ENCODE measurements at places on chromosomes 16 and 17. TPM values are rescaled to one million over a fixed set of nuclear protein-coding genes. Genes with fewer than 3 reads are reported as not detected.
A peak's percentile ranks its signal among the peaks of the same experiment; 100 is the strongest.

GRCh38 chr16:23667355-23667659 is 11.4 kb upstream of the PLK1 start:
- H3K4me3 ChIP-seq = no peak overlapping the region
- no peaks in the 10 kb centered on the region for H3K4me1 ChIP-seq
- no peak overlapping the region for H3K27ac ChIP-seq

DNA sequence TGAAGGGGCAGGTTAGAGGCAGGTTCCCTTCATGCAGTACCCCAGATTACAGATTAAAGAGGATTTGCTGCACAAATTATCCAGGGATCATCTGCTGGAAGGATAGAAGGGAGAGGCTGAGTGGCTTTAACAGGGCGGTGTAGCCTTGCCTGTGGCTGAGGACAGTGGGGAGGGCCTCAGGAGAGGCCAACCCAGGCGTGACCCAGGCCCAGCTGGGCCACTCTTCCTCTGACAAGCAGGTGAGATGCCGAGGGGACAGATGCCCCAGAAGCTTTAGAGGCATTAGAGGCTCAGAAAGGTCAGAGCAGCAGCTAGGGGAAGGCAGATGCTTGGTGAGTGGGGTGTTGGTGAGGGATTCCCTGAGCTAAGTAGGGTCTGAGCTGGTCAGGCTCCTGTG is 18.1 kb upstream of the MTMR4 start:
- H3K36me3 ChIP-seq = no peaks in the 10 kb centered on the region
- no peak overlapping the region for H3K27ac ChIP-seq
- H3K4me3 ChIP-seq = peak overlapping the region; percentile 47
- no peaks in the 10 kb centered on the region for H3K27me3 ChIP-seq
- H3K4me1 ChIP-seq = peaks cover 4% of the 10 kb centered on the region
- no peak for DNase-seq

- H3K27ac ChIP-seq = no peak overlapping the region
- no peaks in the 10 kb centered on the region for H3K36me3 ChIP-seq
- H3K27me3 ChIP-seq = no peaks in the 10 kb centered on the region
- no peak for DNase-seq
- no peaks in the 10 kb centered on the region for H3K4me1 ChIP-seq
These were observed 7.5 kb upstream of the TMEM170A start for GRCh38 chr16:75471723-75472633.

DNA sequence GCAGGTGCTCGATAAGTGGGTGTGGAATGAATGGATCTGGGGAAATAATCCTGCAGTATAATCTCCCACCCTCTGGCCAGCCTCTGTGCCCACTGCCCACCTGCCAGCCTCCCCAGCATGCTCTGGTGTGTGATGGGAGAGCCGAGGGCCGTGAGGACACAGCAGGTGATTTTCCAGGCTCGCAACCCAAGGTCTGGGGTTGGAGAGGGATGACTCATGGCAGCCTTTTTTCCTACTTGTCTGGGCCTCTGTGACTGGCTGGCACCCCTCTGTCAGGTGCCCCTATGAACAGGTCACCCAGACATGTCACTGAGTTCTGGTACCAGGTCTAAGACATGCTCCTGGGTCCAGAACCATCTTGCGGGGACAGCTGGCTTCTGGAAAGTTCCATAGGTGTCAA is 385.7 kb upstream of the TNRC6C start:
- H3K4me1 ChIP-seq = no peaks in the 10 kb centered on the region
- no peaks in the 10 kb centered on the region for H3K27me3 ChIP-seq
- no peaks in the 10 kb centered on the region for H3K36me3 ChIP-seq

- H3K27me3 ChIP-seq = no peaks in the 10 kb centered on the region
- H3K27ac ChIP-seq = no peak overlapping the region
- no peaks in the 10 kb centered on the region for H3K36me3 ChIP-seq
- no peak for DNase-seq
- H3K4me3 ChIP-seq = no peak overlapping the region
These were observed 282.9 kb downstream of the SOX9 start for GRCh38 chr17:72403713-72404209.

Gene GPR139
- polyA plus RNA-seq = not detected

DNA sequence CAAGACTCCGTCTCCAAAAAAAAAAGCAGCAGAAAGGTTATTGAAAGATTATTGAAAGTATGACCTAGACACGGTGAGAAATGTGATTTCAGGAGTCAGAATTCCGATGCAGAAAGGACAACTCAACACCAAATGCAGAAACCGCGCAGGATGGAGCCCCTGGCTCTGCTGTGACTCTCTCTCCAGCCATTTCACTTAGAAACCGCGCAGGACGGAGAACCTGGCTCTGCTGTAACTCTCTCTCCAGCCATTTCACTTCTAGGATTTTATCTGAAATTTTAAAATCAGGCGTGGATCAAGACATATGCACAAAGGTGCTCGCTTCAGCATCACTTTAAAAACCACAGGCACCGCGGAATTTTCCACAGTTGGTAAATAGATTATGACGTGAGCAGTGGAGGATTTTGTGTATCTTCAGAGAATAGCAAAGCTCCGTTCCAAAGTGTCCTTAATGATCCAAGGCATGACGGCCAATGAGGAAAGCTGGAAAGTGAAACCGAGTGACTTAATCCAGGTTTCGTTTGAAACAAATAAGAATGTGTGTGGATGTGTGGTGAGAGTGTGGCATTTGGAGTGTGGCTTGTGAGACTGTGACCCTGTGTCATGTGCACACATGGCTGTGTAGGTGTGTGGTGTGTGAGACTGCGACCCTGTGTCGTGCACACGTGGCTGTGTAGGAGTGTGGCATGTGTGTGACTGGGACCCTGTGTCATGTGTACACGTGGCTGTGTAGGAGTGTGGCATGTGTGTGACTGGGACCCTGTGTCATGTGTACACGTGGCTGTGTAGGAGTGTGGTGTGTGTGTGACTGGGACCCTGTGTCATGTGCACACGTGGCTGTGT is 9.5 kb downstream of the UTS2R start:
- H3K27me3 ChIP-seq = no peaks in the 10 kb centered on the region
- no peak overlapping the region for H3K4me3 ChIP-seq
- H3K27ac ChIP-seq = no peak overlapping the region

Gene MYH13
- not detected for polyA plus RNA-seq

Gene COX6A2
- not detected for polyA plus RNA-seq

DNA sequence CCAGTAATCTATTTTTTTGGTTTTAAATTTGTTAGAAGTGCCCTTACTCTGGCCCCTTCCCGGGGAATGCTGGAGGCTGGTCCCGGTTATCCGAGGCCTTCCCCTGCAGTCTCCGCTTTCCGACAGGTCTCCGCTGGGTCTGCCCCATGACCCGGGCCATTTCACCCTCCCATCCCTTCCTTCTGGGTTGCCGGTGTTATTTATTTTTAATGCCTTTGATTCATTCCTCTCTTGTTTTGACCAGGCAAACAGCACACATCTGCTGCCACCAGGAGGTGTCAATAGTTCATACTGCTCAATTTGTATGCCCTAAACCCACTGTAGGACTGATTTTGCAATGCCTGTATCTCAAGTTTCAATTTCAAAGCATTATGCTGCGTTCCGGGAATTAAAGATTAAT is 113.2 kb upstream of the IRX5 start:
- no peaks in the 10 kb centered on the region for H3K4me1 ChIP-seq
- H3K27me3 ChIP-seq = no peaks in the 10 kb centered on the region
- no peaks in the 10 kb centered on the region for H3K36me3 ChIP-seq
- H3K4me3 ChIP-seq = no peak overlapping the region
- no peak for DNase-seq

Gene DOC2B
- polyA plus RNA-seq = not detected

DNA sequence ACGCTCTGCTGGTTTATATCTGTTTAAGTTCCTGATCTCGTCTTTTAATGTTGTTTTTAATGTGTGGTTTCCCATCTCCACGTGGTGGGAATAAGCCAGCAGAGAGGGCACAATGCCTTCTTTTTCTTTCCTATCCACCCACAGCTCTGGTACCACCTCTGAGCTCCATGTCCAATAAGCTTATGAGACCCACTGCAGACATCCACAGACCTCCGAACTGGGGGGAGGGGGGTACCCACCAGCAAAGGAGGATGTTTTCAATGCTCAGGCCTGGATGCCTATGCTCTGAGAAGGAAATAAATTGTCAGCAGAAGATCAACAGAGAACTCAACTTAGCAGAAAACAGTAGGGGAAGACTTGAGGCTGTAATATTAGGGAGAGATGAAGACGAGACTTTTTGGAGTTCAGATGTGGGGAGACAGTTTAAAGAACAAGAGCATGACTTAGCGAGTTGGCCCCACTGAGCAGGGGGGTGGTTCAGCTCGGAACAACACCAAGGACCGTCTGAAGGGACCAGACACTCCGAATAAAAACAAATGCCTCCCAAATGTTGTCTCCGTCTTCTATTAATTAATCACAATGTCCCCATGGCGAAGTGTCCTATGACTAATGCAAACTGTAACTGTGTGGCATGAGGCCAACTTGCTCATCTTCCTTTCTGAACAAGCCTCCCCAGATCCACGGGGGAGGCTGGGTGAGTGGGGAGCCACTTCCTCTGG is 62.7 kb downstream of the GAS7 start:
- no peaks in the 10 kb centered on the region for H3K36me3 ChIP-seq
- no peak overlapping the region for H3K4me3 ChIP-seq
- H3K4me1 ChIP-seq = peaks cover 8% of the 10 kb centered on the region
- H3K27ac ChIP-seq = no peak overlapping the region

Gene SPNS3
- 7.3 TPM for polyA plus RNA-seq

GRCh38 chr16:89062389-89063345 is 31.0 kb upstream of the ACSF3 start:
- H3K27ac ChIP-seq = no peak overlapping the region
- DNase-seq = no peak
- H3K27me3 ChIP-seq = no peaks in the 10 kb centered on the region
- H3K4me3 ChIP-seq = no peak overlapping the region
- H3K4me1 ChIP-seq = no peaks in the 10 kb centered on the region

DNA sequence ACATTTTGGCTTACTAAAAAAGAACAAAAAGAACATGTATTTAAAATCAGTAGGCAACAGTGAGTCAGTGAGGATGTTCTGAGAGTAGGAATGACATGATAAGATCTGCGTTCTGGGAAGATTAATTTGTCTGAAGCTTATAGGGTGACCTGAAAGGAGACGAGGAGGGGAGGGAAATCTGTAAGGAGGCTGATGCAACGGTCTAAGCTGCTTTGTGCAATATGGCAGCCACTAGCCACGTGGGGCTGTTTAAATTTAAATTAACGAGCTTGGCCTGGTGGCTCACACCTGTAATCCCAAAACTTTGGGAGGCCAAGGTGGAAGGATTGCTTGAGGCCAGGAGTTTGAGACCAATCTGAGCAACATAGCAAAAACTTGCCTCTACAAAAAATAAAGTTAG is 181.6 kb upstream of the CACNG3 start:
- H3K36me3 ChIP-seq = no peaks in the 10 kb centered on the region
- DNase-seq = no peak
- H3K27ac ChIP-seq = no peak overlapping the region
- no peak overlapping the region for H3K4me3 ChIP-seq

GRCh38 chr16:11651796-11652195 is 16.5 kb upstream of the SNN start:
- DNase-seq = no peak
- H3K4me1 ChIP-seq = peaks cover 11% of the 10 kb centered on the region
- no peaks in the 10 kb centered on the region for H3K27me3 ChIP-seq
- no peak overlapping the region for H3K27ac ChIP-seq
- H3K36me3 ChIP-seq = no peaks in the 10 kb centered on the region

Gene ALOX15B
- not detected for polyA plus RNA-seq

- H3K27me3 ChIP-seq = no peaks in the 10 kb centered on the region
- H3K4me3 ChIP-seq = peak within 1 kb of the TSS; percentile 83
- peak; percentile 95 for DNase-seq
- H3K36me3 ChIP-seq = peaks cover 2% of the 10 kb centered on the region
- H3K27ac ChIP-seq = peak within 1 kb of the TSS; percentile 95
These were observed at the start of gene P4HB for GRCh38 chr17:81859906-81860755. TSS of gene P4HB (minus strand) at chr17:81860535. CDS start at chr17:81860471, 64 bp downstream.

DNA sequence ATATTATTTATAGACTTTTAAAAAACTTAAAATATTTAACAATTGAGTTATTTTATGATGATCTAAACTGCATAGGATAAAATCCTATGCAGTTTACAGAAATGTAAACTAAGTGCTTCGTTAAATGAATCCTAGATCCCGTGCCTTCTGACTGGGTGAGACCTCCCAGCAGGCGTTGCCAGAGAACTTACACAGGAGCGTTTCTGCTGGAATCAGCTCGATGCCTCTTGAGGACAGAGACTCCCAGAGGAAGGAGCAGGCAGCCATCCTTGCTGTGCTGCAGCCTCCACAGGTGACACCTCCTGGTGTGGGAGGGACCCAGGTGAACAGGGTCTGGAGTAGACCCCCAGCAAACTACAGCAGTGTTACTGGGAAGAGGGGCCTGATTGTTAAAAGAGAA is 160.4 kb downstream of the WWOX start:
- no peaks in the 10 kb centered on the region for H3K36me3 ChIP-seq
- no peaks in the 10 kb centered on the region for H3K27me3 ChIP-seq
- H3K4me1 ChIP-seq = no peaks in the 10 kb centered on the region
- no peak overlapping the region for H3K4me3 ChIP-seq
- no peak for DNase-seq
- H3K27ac ChIP-seq = no peak overlapping the region

Gene OR1A1
- polyA plus RNA-seq = not detected

DNA sequence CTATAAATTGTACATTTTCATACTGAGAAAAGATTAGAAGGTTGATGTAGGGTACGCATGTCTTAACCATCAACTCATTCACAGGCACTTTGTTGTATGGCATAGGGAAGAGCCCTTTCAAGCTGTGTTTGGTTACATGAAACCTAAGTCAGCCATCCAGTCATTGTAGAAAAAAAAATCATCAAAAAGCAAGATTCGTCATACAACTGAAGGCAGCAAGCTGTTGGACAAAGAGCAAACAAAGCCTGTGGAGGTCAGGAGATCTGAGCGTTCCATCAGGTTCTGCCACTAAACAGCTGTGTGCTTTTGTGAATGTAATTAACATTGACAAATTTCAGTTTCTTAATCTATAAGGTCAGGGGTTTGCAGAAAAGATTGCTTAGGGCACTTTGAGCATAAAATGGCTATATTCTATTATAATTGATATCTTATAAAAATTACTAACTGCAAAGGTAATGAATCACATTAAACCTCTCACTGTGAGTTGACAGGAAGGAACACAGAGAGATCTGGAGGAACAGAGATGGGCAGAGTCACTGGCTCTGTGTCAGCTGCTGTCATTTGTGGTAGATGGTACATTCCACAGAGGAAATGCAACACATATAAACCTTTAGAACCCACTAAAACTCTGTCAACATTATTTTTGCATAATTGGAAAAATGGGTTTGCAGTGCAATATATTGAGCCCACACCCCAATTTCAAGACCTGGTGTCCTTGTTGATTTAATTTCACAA is 66.3 kb upstream of the MYOCD start:
- H3K36me3 ChIP-seq = no peaks in the 10 kb centered on the region
- H3K4me3 ChIP-seq = no peak overlapping the region
- H3K27ac ChIP-seq = no peak overlapping the region

GRCh38 chr17:19338031-19338990 is 24.2 kb downstream of the B9D1 start:
- H3K4me1 ChIP-seq = no peaks in the 10 kb centered on the region
- peak; percentile 65 for DNase-seq
- no peaks in the 10 kb centered on the region for H3K27me3 ChIP-seq
- no peak overlapping the region for H3K4me3 ChIP-seq
- H3K36me3 ChIP-seq = no peaks in the 10 kb centered on the region

GRCh38 chr16:15521758-15522509 is 87.5 kb downstream of the BMERB1 start:
- no peak overlapping the region for H3K4me3 ChIP-seq
- peaks cover 6% of the 10 kb centered on the region for H3K4me1 ChIP-seq
- no peak for DNase-seq
- H3K27me3 ChIP-seq = no peaks in the 10 kb centered on the region
- H3K27ac ChIP-seq = no peak overlapping the region
- H3K36me3 ChIP-seq = no peaks in the 10 kb centered on the region

- no peaks in the 10 kb centered on the region for H3K27me3 ChIP-seq
- DNase-seq = no peak
- H3K36me3 ChIP-seq = no peaks in the 10 kb centered on the region
These were observed 10.2 kb downstream of the RANBP10 start for GRCh38 chr16:67796099-67796718.

Gene RHBDL3
- not detected for polyA plus RNA-seq

Measured in naive thymus-derived CD4-positive, alpha-beta T cell (primary cell).